Posterior vena cava (tissue), 2 donors: ENCODE measurements at places on chromosomes 5 and 9.

DNA sequence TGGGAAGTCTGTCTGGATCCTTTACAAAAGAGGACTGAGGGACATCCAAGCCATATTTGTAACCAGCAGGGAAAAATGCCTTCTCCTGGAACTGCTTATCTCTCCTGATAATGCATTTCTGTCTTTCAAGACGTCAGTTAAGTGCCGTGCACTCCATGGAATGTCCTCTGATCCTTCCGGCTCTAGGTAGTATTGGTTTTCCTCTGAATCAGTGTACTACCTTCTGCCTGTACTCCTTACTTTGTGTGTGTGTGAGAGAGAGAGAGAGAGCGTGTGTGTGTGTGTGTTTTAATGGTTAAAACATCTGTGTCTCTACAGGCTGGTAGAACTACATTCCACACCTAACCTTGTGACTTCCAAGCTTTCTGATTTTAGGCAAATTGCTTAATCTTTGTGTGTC lies 89.9 kb downstream of the PIP5K1B start:
- DNase-seq: no peak

GRCh38 chr9:6086006-6086655 lies 70.7 kb upstream of the RANBP6 start:
- DNase-seq: no peak

DNA sequence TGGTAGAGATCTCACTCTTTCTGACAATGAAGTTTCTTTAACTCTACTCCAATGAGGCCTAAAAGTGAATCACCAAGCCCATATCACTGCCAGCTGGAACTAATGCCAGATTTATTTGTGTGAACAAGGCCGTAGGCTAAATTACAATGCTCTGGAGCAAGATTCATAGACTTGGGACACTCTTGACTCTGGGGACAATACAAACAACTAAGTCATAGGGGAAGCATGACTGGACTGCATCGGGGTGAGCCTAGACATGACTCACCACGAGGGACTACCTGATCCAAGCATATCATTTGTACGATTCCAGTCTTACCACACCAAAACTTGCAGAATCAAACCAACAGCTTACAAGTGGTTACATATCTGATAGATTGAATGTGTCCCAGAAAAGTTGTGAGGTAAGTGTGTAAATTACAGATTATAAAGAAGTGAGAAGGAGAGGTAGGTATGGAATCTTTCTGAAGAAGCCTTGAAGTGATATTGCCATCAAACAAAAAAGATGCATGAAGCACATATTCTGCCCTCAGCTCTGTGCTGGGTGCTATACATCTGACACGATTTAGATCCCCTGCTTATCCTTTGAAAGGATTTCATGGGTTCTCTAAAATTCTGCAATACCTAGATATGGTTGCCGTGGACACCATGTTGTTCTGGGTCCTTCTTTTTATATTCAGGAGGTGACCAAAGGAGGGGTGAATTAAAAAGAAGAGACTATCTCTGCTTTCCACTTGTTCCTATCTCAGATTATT lies 199.3 kb upstream of the PDE4D start:
- no peak for DNase-seq

- DNase-seq: no peak
Observed at GRCh38 chr5:61748651-61749050, 416.6 kb downstream of the ZSWIM6 start.

- no peak for DNase-seq
Observed at GRCh38 chr5:82984786-82985735, 92.1 kb downstream of the TMEM167A start.

- no peak for DNase-seq
Observed at GRCh38 chr5:35651002-35651756, 33.5 kb downstream of the SPEF2 start.
